ENCODE measurements at places on chromosomes 2 and 18.

GRCh38 chr2:64873472-64873924 lies 115.7 kb upstream of the SLC1A4 start:
- DNase-seq, result peak; percentile 94

DNA sequence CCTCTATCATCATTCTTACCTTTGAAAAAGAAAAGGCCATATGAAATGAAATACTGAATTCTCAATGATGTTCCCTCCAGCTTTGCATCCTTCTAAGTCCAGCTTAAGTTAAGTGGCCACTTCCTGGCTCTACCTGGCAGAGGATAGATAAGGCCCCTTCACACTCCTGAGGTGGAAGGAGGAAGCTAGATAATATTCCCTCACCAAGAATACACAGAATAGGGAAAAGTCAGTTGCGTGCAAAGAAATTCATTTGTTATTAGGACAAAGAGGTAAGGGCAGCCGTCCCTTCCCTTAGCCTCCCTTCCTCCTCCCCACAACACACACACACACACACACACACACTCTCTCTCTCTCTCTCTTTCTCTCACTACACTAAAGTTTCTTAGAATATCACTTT lies 37.5 kb downstream of the OLA1 start:
- no peak for DNase-seq

GRCh38 chr18:26267357-26267930 lies 41.2 kb downstream of the TAF4B start:
- no peak for DNase-seq

DNA sequence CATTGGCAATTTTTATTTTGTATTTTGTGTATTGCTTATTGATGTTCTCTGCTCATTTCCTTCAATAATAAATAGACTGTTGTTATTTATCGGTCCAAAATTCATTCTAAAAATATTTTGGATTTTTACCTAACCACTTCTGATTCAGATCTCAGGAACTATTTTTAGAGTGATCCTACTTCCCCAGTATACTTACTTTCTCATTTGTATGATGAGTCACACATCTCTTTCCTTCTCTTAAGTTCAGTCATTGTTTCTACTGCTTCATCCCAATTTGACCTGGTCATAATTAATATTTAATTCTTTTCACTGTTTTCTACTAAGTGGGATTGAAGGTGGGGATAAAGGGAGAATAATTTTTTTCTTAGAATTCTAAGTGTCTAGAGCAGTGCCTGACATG lies 75.1 kb downstream of the AGPS start:
- DNase-seq, result no peak

GRCh38 chr2:229927817-229928321 lies 5.6 kb downstream of the FBXO36 start:
- DNase-seq, result no peak

Data from stimulated activated effector memory CD8-positive, alpha-beta T cell treated with anti-CD3 and anti-CD28 coated beads, Interleukin-12 subunit alpha, Interleukin-12 subunit beta, amount 100 ng/mL, for 72 hours (primary cell).